Cortex of kidney (tissue), 1 donor: ENCODE measurements at places on chromosomes 12 and 14.

DNA sequence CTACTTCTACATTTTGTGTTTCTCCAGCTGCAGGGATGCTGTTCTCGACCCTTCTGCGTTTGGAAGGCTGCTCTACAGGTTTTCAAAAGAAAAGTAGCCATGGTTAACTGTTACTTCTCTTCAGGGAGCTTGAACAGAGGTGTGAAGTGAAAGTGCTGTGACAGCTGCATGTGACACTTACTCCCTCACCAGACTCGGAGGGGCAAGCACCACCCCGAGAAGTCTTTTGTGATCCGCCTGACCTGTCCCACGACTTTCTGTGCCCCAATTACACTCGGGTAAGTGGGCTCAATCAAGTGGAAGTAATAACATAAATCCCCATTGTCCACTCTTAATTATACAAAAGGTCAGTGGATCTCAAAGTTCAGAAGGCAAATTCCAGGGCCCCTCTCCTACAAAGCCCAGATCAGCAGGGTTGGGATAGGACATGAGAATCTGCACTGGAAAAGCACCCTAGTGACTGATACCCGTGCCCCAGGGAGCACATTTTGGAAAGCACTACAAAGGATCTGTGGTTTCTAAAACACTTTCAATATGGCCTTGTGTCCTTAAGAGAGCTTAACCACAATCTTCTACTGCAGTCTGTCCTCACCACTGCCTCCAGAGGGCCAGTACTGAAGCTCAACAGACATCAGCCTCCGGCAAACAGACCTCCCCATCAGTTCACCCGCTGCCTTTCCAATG lies 11.5 kb downstream of the FICD start:
- no peak for DNase-seq

GRCh38 chr12:38610808-38611350 lies 294.3 kb downstream of the ALG10B start:
- no peak for DNase-seq

DNA sequence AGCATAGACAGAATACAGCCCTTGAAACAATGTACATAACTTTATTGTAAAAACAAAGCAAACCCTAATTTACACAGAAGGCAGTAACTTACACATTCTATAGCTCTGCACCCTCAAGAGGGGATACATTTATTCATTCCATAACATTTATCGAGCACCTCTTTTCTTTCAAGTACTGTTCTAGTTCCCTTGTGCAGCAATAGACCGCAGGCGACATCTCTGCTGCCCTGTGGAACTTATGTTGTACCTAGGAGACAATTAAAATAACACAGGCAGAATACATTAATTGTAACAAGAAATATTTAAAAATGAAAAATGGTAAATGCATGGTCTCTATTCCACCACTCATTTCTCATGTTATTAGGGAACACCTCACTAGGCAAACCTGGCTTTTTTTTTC lies 1.4 kb upstream of the ARHGDIB start:
- no peak for DNase-seq

DNA sequence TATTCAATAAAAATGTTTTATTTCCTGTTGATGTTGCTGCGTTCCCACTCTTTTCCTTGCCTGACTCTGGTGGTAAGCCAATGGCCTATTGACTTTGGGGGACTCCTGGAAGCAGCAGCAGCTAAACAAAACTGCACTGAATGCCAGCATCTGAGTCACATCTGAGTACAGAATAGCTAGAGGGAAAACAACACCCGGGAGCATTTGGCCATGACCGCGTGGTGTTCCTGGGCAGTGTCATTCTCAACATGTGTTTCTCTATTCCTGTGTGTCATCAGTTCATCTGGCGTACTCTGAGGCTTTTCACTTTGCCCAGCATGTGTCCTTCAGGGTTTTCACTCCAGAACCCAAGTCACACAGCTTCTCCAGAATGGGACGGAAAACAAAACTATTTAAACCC lies 238.8 kb downstream of the PAWR start:
- DNase-seq: no peak

GRCh38 chr12:54173066-54173726 lies 15.6 kb downstream of the SMUG1 start:
- DNase-seq: no peak

DNA sequence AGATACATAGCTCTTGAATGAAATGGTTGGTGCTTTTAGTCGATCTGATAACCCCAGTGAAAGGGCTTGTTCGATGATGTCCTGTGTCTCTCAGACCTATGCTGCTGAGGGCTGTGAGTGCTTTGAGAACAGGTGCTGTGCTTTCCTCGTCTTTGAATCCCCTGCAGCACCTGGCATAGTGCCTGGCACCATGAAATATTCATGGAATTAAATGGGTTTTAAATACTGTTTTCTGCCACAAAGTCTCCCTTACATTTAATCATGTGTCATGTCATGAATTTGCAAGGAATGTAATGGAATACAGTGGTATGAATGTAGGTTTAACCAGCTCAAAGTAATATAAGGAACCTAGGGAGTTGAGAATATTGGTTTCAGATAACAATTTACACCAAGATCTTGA lies 220.5 kb upstream of the PRICKLE1 start:
- DNase-seq: no peak

DNA sequence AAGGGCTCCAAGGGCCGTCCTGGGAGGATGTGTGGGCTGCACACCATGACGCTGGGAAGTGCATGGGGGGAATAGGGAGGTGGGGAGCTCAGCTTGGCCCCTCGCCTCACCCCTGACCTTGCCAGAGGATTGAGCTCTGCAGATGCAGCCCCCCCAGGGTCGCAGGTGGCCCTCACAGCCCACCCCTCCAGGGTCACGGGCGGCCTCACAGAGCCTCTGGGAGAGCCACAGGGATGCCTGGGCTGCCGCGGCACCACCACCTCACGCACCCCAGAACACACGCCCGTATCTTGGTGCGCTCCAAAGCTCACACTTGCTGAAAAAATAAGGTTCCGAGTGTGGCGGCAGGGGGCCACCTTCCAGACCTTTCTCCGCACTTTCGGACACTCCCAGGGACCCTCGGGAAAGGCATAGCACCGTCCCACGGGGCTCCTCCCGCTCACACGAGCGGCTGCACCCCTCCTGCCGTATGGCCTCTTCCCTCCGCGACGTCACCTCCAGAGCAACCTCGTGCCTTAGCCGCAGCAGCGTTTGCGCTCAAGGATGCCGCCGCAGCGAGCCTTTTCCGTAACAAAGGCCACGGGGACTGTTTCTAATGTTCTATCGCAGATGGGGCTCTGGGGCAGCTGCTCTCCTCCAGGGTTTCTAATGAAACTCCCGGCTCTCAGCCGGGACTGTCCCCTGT lies 9.9 kb upstream of the FBRSL1 start:
- no peak for DNase-seq

DNA sequence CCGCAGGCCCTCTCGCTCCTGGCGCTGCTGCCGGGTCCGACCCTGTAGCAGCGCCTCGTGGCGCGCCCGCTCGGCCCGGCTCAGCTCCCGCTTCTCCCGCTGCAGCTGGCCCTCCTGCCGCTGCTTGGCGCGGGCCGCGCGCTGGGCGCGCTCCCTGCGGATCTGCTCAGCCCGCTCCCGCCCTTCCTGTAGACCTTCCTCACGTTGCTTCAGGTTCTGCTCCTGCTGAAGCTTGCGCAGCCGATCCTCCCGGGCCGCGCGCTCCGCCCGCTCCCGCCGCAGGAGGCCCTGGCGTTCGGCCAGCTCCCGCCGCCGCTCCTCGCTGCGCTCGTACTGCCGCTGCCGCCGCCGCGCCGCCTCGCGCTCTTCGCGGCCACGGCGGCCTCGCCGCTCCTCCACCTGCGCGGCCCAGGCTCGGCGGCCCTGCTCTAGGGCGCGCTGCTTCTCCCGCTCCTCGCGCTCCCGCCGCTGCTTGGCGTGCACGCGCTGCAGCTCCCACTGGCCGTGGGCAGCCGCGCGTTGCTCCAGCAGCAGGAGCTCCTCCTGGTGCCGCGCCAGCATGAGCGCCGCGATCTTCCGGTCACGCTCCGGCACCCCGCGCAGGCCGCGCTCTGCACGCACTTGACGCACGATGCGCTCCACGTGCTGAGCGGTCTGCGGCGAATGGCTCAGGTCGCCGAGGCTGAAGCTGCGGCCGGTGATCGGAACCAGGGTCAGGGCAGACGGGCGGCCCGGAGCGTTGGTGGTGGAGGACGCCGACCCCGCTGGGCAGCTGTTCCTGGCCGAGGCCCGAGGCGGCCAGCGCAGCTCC lies 2.4 kb downstream of the CCDC177 start:
- no peak for DNase-seq

DNA sequence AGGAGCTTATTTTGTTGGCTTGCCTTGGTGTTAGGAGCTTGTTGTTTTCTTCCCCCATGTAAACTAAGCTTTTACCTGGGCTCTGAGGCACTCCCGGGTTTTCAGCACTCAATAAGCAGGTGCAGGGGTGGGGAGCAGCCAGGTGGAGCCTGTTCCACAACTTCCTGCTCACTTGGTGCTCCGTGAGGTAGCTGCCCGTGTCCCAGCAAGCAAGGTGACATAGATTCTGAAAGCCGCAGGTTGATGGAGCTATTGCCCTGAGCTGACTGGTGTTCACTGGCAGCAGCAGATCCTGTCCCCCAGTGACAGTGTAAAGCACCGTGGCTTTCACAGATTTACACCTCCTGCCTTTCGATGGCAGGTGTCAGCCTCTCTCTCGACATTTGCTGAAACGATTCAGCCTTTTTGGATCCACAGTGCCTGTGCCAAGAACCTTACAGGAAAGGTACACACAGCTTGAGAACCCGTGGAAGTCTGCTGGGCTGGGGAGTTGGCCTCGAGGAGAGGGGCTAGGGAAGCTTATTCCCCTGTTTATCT lies 295.7 kb upstream of the FKBP4 start:
- no peak for DNase-seq

- DNase-seq: no peak
Observed at GRCh38 chr14:34733245-34733644, 18.9 kb upstream of the CFL2 start.

GRCh38 chr14:106129274-106129673 lies 602.9 kb downstream of the TMEM121 start:
- no peak for DNase-seq

DNA sequence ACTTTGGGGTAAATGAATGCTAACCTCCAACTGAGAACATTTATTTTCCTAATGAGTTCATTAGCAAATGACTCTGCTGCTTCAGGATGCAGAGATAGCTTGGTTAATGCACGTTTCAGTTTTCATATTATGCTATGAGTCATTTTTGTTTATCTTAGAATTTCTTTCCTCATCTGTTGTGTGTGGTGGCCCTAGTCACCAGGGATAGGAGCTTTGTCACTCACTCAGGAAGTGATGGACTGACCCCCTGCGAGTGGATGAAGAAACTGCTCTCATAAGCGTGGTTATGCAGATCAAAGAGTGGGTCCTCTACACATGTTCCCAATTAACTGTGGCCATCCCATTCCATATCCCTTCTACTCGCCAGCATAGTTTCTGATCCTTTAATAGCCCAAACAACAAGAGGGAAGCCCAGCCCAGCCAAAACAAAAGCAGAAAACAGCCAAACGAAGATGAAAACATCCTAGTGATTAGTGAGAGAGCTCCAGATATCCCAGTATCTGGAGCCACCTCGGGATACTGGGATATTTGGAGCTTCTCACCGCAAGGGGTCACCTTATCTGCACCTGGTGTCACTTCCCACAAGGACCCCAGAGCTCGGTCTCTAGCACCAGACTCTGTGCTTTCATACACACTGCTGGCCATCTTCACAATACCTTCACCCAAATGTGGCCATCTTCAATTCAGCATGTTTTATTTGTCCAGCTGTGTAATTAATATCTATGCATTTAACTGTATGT lies 8.6 kb downstream of the TC2N start:
- no peak for DNase-seq

DNA sequence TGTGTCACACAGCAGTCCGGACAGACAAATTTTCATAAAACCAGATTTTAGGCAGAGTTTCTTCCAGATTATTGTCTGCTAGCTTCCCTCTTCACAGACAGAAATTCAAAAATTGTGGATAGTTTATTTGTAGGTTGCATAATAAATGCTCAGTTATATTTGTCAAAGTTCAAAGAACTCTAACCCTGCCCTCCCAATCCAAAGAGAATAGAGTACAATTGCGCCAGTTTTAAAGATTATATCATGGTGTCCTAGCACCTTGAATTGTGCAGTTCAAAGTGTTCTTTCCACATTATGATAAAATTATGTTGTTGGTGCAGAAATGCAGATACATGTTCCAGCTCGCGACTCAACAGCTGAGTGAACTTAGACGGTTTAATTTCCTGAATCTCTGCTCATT lies 263.1 kb downstream of the PRKD1 start:
- DNase-seq: no peak

GRCh38 chr12:122721057-122721545 lies 4.5 kb upstream of the HCAR3 start:
- DNase-seq: no peak

DNA sequence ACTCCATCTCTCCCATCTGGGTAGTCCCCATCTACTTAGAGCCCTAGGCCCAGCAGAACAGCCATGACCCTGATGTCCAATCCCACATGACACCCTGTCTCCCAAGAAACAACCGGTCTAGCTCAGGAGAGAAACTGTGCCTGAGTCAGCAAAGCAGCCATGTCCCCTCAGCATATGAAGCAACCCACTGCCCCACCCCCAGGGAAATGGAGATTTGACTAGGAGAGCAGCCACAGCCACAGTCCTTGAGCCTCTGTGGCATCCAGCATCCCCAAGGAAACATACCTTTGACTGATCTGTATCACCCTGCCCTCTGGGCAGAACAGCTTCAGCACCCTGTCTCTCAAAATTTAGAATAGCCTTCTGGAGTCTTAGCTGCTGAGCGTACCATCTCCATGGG lies 641.9 kb upstream of the FBXO33 start:
- no peak for DNase-seq

DNA sequence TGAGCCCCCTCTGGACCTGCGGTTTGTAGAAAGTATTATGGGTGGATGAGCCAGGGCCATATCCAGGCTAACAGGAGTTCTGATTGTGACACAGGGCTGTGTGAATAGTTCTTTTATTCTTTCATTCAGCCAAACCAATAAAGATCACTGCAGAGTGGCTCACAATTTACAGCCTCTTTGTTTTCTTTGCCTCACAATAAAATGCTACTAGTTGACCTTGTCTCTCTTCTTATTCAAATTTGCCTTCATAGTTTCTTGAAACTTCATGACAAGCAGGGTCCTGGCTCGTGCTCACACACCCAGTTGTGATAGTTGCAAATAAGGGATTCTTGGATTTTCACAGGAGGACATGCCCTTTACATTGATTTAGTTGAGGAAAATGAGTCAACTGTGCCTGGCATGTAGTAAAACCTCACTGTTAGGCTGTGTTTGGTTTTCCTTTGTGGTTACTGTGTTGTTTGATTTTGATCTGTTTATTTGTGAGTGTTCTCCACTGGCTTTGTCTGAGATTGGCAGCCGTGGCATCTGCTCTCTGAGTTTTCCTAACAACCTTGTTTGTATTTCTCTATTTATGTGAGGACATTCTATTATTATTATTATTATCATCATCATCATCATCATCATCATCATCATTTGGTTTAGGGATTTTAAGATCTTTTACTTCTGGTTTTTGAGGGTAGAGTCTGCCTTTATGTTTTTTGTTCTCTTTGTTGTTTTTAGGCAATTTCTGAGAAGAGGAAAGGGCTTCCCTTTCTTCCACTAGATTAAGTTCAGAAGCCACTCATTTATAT lies 2.7 kb upstream of the KRT6B start:
- no peak for DNase-seq
